Breast epithelium (tissue), 4 donors: ENCODE measurements at places on chromosomes 2 and 18. TPM values are rescaled to one million over a fixed set of nuclear protein-coding genes. Genes with fewer than 3 reads are reported as not detected.

RAX gene
- not detected for total RNA-seq

PLEKHH2 gene
- total RNA-seq, result 63.5 TPM

CFAP53 gene
- 1.6 TPM for total RNA-seq

REG3A gene
- total RNA-seq, result not detected

RAB6D gene
- not detected for total RNA-seq

FN1 gene
- 295 TPM for total RNA-seq

TMEFF2 gene
- not detected for total RNA-seq

NYAP2 gene
- not detected for total RNA-seq
